ENCODE measurements at places on chromosomes 6 and 20.

GRCh38 chr6:75850026-75850833 lies 101.2 kb downstream of the MYO6 start:
- DNase-seq = peak; percentile 29

- no peak for DNase-seq
Observed at GRCh38 chr6:10248378-10248843, 166.5 kb downstream of the TFAP2A start.

- no peak for DNase-seq
Observed at GRCh38 chr20:17228624-17229061, 1.8 kb downstream of the PCSK2 start.

DNA sequence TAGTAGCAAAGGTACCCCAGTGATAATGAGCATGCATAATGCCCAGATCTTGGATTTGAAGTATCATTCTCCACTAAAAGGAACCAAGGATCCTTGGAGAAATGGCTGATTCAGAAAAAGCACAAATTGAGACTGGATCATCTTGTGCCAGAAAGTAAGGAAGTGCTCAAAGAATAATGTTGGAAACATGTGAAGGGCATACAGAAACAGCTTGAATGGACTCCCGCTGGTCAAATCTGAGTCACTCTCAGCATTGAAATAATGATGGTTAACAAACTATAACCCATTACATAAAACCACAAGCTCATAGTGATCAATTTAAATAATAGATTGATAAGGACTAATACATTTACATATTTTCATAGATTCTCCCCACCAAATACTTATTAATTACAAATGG lies 3.6 kb upstream of the OSTM1 start:
- DNase-seq = no peak

DNA sequence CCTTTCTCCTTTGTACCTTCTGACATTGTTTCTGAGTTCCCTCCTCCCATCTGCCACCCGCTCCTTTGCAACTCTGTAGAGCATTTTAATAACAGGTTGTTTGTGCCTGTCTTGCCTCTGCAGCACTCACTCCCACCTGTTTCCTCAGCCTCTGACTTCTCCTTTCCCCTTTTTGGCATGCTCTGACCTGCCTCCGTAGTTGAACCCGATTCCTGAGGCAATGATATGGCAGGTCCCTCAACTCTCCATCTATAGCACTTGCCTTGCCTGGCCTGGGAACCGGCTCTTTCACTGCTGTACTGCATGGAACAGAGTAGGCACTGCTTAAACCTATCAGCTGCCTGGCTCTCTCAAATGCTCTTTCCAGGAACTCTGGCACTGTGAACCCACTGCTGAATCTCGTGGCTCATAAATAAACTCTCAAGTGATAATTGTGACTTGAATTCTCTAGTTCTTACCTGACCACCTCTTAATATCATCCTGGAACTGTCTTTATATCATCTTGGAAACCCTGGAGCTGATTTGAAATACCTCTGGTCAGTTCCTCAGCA lies 50.3 kb downstream of the UTRN start:
- DNase-seq = no peak

GRCh38 chr6:52407467-52407866 lies 12.7 kb upstream of the EFHC1 start:
- peak; percentile 63 for DNase-seq

DNA sequence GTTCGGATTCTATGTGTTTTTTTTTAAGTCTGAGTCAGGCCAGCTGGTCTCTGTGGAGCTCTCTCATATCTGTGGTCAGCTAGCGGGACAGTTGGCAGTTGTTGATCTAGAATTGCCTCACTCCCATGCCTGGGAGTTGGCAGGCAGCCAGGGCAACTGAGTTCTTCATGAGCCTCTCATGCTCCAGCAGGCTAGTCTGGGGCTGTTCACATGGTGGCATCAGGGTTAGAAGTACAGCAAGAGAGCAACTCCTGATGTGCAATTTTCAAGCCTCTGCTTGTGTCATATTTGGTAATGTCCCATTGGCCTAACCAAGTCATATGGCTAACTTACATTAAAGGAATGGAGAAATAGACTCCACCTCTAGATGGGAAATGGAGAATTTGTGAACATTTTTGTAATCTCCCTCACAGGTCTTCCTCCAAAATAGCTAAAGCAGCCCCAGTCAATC lies 6.7 kb upstream of the IFT52 start:
- peak; percentile 90 for DNase-seq

DNA sequence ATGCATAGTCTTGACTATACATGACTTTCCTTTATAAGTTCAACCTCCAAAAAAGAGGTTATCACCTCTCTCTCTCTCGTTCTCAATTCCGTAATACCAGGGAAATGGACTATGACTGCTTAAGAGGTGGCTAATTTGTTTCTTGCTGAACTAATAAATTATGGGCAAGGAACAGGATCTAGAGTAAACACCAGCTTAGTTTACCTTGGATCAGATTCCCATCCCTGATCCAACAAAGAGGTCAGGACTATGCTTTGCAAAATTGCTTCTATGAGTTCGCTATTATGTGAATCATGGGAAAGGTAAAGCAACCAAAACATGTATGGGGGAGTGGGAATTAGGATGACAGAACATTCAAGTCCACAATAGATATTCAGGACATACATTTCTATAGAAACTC lies 630.7 kb downstream of the HACE1 start:
- DNase-seq = no peak

GRCh38 chr6:106966229-106966628 lies 8.3 kb downstream of the CD24 start:
- peak; percentile 22 for DNase-seq

- DNase-seq = no peak
Observed at GRCh38 chr20:14556206-14556605, 218.8 kb upstream of the FLRT3 start.

GRCh38 chr6:90645634-90646033 lies 58.8 kb upstream of the MAP3K7 start:
- peak; percentile 37 for DNase-seq

DNA sequence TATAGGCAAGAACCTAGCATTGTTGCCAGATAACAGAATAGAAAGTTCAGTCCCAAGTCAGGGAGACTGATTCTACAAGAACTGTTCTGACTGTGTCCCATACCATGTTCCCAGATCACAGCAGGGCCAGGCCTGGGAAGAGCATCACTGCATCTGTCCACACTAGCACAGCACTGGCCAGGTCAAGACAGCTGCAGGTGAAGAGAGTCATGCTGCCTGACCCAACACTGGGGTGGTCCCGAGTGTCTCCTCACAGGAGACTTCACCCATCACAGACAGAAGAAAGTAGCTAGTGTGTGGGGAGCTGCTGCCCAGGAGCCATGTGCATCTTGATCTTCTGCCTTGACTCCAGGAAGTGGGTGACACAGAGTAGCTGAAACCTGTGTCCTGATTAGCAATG lies 1.3 kb upstream of the CST9L start:
- no peak for DNase-seq

- DNase-seq = no peak
Observed at GRCh38 chr6:110097443-110097842, 82.0 kb downstream of the WASF1 start.

DNA sequence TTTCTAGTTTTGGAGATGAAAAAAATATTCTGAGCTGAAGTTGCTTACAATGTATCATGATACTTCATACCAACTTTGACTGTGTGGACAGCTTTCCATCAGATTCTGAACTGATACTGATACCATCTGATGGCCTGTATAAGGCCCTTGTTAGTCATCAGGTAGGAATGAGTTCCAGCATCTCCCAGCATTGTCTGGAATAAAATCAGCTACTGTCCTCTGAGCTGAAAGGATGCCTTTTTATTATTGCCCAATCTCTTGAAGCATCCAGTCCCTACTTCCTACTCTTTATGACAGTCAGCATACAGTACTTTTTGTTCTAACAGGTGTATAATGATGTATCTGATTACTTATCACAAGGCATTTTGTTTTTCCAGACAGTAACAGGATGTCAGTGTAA lies 70.6 kb upstream of the EYA4 start:
- DNase-seq = peak; percentile 10

GRCh38 chr6:48883116-48883515 lies 579.9 kb downstream of the MMUT start:
- no peak for DNase-seq

GRCh38 chr6:51024126-51024525 lies 205.5 kb downstream of the TFAP2B start:
- DNase-seq = peak; percentile 57

- peak; percentile 53 for DNase-seq
Observed at GRCh38 chr6:140360651-140361050, 986.2 kb upstream of the CITED2 start.

- DNase-seq = peak; percentile 33
Observed at GRCh38 chr6:143336446-143337152, 113.9 kb downstream of the ADAT2 start.

DNA sequence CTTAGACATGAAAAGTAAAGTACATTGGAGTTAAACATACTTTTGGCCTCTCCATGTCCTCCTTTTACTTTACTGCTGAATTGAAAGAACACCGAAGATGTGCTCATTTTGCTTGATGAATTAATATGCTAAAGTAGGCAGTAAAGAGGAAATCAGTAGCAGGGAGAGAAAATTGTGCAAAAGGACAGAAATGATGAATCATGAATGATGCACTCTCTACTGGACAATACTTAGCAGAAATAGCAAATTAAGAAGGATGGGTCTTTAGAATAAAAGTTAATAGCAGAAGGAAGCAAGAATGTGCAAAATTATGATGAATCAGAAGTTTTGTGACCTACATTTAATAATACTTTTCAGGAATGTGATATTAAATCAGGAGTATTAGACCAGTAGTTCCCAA lies 8.4 kb upstream of the SPINT3 start:
- DNase-seq = no peak

DNA sequence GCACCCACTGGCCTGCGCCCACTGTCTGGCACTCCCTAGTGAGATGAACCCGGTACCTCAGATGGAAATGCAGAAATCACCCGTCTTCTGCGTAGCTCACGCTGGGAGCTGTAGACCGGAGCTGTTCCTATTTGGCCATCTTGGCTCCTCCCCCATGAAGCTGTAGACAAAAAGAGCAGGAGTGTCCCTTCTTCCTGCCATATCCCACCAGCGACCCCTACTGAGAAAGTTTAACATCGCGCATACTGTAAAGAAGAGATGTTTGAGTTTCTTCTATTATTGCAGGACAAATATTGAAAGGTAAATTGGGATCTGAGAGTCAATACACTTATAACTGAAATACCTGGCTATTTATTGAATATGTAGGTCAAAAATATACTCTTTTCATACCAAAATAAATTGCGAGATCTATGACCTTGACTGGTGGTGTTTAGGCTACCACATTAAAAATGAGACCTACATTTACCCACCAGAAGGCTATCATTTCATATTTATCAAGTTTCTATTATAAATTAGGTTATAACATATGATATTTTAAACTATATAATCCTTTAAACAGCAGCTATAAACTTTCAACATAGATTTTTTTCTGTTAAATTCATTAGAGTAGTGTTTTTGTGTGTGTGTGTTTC lies 586.3 kb downstream of the HTR1B start:
- peak; percentile 71 for DNase-seq

- peak; percentile 26 for DNase-seq
Observed at GRCh38 chr6:106688177-106688951, 59.0 kb downstream of the QRSL1 start.

DNA sequence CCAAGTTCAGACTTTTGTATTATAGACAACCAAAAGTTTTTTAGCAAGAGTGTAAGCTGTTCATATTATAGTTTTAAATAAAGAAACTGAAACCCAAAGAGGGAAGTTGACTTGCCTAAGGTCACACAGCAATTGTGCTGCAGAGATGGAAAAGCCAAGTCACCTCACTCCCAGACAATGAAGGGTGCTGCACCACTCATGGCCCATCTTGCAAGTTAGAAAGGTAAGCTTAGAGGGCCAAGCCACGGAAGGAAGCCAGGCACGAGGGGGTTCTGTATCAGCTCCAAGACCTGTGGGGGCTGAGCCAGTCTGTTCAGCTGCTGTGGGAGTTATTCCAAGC lies 860 bp downstream of the DEFB124 start:
- DNase-seq = no peak

DNA sequence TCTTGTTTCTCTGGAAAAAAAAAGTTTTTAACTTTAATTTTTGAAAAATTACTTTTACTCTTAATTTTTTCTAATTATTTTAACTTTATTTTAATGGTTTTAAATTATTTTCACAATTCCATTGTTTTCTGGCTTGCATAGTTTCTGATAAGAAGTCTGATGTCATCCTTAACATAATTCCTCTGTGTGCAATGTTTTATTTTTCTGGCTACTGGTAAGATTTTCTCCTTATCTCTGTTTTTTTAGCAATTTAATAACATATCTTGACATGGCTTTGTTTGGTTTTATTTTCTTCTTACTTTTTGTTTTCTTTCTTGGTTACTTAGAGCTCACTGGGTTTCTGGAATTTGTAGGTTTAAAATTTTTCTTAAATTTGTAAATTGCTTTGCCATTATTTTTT lies 114.8 kb downstream of the TBXT start:
- no peak for DNase-seq

DNA sequence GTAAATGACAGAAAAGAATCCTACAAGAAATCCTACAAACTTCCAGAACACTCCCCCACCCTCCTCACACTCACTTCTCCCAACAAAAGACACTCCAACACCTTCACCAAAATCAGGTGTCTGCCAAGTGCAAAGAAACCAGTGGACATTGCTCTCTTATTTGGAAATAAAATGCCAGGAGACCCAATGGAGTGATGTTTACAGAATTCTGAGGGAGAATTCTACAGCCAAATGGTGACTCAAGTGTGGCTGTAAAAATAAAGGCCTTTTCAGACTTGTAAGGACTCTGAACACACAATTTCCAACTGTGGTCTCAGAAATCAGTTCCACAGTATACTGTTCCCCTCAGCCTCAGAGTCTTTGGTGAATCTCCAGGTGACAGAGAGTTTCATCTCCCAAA lies 109.6 kb upstream of the CARMIL1 start:
- DNase-seq = no peak

DNA sequence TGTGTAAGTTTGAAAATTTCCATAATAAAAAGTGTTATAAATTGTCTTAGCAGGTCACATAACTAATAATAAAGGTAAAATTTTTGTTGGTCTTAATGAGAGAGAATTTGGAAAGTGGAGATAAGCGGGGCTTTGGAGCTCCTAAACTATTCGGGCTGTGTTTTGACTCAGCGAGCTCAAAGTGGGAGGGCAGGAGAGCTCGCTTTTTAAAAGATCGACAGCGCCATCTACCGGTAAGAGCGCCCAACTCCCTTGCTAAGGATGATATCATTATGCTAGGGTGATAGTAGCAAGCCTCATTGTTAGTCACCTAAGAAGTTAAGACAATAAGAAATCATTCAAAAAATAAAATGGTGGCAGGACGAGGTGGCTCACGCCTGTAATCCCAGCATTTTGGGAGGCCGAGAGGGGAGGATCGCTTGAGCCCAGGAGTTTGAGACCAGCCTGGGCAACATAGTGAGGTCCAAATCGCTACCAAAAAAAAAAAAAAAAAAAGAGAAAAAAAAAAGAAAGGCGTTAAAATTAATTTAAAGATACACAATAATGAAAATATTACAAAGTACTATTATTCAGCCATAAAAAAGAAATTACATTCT lies 24.8 kb downstream of the C6orf15 start:
- DNase-seq = peak; percentile 91

DNA sequence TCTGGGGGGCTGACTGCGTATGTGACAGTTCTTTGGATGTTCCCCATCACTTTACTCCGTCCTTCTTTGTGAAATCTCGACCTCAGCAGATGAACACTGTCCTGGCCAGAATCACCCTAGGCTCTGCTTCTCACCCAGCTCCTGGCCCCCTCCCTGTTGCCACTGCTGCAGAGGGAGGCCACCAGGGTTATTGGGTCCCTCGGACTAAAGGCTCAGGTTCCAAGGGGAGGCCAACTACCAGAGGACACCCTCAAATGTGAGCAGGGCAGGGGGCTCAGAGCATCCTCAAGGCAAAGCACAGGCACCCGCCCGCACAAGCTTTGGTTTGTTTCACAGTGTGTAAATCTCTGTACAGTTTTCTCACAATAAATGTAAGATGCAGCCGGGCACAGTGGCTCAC lies 269.9 kb downstream of the UST start:
- DNase-seq = no peak
